Epithelial cell of alveolus of lung (primary cell): ENCODE measurements at places on chromosomes 3 and 15. TPM values are rescaled to one million over a fixed set of nuclear protein-coding genes. Genes with fewer than 3 reads are reported as not detected.

The RLBP1 gene
- total RNA-seq, result not detected in 2 replicates

The RNU6-1 gene
- total RNA-seq, result not detected in 2 replicates

The DGKG gene
- 1.3 TPM in 1 of 2 replicates, not detected in the other for total RNA-seq

The TMEM45A gene
- total RNA-seq, result 23.9 and 53.7 TPM in 2 replicates

The ZNF662 gene
- 1.3 and 3.0 TPM in 2 replicates for total RNA-seq

The STX19 gene
- total RNA-seq, result not detected in 2 replicates

The ITGB5 gene
- total RNA-seq, result 137 and 281 TPM in 2 replicates

The SNURF gene
- 1.7 and 9.7 TPM in 2 replicates for total RNA-seq

The GMPPB gene
- total RNA-seq, result 13.1 and 69.7 TPM in 2 replicates

The RPL32 gene
- total RNA-seq, result 1,067 and 3,036 TPM in 2 replicates

The DNASE1L3 gene
- total RNA-seq, result not detected in 2 replicates

The SMCO1 gene
- total RNA-seq, result not detected in 2 replicates

The FAM3D gene
- total RNA-seq, result not detected in 2 replicates

The C3orf85 gene
- not detected in 2 replicates for total RNA-seq

The CYP8B1 gene
- not detected in 2 replicates for total RNA-seq

The CYP11A1 gene
- 0.13 TPM in 1 of 2 replicates, not detected in the other for total RNA-seq

The CLRN1 gene
- total RNA-seq, result not detected in 2 replicates
